ENCODE measurements at places on chromosomes 16 and 17. TPM values are rescaled to one million over a fixed set of nuclear protein-coding genes. Genes with fewer than 3 reads are reported as not detected.

- no peak for DNase-seq
Measured at GRCh38 chr17:69669441-69670178, 255.1 kb downstream of the MAP2K6 start.

The FBXW10B gene
- total RNA-seq = 0.30 TPM

The SCIMP gene
- total RNA-seq = not detected

- DNase-seq = no peak
Measured at GRCh38 chr17:78257810-78258322, 26.4 kb downstream of the TMEM235 start.

DNA sequence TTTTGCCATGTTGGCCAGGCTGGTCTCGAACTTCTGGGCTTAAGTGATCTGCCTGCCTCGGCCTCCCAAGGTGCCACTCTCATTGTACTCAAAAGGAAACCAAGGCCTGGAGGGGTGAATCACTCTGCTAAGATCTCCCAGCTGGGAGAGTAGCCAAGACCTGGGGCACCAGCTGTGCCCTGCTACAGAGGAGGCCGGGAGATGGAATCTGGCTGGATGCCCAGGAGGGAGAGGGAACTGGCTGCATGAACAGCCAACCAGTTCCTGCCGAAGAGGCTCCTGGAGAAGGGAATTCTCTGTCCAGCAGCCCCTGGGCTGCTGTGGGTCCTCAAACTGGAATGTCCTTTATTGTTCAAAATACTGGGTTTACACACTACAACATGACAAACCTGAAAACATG is 238.7 kb upstream of the CIBAR2 start:
- no peak for DNase-seq

DNA sequence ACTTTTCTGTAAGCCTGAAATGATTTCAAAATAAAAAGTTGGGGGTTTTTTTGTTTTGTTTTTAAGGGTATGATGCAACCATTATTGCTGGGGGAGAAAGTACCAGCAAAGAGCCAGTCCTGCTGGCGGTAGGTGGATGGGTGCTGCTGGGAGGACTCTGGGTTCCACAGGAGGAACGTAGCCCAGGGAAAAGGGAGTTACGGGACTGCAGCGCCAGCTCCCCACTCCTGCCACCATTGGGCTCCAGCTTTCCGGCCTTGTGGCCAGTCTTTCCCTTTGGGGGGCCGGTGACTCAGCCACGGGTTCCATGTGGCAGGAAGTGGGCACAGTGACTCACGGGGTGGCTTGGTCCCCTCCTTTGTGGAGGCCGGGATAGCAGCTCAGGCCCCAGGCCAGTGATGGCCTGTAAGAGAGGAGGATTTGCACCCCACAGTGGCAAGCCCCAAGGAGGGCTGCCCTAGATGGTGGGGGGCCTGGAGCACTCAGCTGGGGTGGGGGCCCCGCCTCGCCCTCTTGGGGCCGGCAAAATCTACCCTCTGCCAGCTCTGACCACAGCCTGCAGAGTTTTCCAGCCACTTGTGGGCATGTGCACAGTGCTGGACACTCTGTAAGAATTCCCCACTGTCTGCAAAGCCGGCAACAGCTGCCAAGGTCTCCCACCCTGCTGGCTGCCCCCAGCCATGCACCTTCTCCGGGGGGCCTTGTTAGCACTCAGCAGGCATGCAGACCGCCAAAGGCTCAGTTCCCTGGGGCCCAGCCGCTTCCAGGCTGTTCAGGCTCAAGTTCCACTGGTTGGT is 30.4 kb downstream of the SOCS3 start:
- peak; percentile 81 for DNase-seq

DNA sequence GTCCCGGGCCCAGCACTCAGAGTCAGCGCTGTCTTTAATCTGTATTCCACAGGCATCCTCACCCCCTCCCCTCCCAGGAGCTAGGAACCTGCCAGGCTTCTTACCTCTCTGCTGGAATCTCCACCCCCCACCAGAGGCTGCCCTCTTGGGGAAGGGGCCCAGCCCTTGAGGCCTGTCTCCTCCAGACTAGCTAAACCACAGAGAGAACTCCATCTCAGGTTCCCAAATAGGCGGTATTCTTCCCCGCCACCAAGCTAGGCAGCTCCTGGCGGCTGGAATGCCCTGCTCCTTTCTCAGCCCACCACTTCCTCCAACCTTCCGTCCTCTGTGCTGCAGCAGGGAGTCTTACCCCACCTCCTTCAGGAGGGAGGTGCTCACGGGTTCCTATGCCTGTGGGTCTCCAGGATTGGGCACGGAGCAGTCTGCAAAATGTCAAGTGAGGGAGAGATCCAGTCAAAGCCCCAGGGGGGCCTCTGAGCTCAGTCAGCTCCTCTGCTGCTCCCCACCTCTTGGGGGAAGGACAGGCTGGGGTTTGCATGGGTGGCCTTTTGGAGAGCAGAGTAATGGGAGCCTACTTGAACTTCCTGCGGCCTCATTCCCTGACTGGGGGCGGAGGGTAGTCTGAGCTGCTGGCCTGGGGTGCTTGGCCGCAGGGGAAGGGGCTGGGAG is 55.7 kb downstream of the SREBF1 start:
- no peak for DNase-seq

DNA sequence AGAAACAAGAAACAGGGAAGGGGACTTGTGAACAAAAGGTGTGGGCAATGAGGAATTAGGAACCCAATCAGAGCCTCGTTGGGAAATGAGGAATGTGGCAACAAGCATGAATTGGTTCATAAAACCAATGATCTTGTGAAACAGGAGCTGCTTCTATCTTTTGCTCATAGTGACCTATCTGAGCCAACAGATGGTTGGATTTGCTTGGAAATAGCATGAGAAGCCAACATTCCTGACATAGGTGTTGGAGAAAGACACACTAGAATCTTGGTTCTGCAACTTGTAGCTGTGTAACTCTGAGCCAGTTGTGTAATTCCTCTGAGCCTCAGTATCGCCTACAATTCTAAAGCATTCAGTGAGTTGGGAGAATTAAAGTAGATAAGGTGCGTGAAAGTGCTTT is 251.9 kb upstream of the AXIN2 start:
- no peak for DNase-seq

The GPRC5B gene
- not detected for total RNA-seq

The C1QTNF8 gene
- total RNA-seq = not detected

The ALOX12 gene
- not detected for total RNA-seq

GRCh38 chr17:73194514-73195222 is 1.8 kb downstream of the COG1 start:
- DNase-seq = no peak

- DNase-seq = no peak
Measured at GRCh38 chr17:52041123-52041617, 117.3 kb downstream of the CA10 start.

DNA sequence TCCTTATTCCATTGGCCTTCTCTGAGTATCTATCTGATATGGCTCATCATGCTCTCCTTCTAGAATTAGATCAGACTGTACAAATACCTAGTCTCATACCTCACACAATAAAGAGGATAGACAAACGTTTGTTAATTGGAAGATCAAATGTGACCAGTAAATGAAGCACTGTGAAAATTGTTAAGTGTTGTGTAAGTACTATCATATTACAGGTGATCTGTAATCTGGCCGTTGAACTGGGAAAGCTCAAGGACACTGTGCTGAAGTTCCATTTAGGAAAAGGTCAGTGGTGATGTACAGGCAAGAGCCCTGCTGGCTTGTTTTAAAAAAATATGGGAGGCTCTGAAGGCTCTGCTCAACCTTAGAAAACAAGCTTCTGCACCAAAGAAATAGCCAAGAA is 38.5 kb upstream of the CORO6 start:
- no peak for DNase-seq

- peak; percentile 68 for DNase-seq
Measured at GRCh38 chr16:1428511-1428910, 2.4 kb upstream of the PERCC1 start.

The DPEP3 gene
- total RNA-seq = 0.28 TPM

DNA sequence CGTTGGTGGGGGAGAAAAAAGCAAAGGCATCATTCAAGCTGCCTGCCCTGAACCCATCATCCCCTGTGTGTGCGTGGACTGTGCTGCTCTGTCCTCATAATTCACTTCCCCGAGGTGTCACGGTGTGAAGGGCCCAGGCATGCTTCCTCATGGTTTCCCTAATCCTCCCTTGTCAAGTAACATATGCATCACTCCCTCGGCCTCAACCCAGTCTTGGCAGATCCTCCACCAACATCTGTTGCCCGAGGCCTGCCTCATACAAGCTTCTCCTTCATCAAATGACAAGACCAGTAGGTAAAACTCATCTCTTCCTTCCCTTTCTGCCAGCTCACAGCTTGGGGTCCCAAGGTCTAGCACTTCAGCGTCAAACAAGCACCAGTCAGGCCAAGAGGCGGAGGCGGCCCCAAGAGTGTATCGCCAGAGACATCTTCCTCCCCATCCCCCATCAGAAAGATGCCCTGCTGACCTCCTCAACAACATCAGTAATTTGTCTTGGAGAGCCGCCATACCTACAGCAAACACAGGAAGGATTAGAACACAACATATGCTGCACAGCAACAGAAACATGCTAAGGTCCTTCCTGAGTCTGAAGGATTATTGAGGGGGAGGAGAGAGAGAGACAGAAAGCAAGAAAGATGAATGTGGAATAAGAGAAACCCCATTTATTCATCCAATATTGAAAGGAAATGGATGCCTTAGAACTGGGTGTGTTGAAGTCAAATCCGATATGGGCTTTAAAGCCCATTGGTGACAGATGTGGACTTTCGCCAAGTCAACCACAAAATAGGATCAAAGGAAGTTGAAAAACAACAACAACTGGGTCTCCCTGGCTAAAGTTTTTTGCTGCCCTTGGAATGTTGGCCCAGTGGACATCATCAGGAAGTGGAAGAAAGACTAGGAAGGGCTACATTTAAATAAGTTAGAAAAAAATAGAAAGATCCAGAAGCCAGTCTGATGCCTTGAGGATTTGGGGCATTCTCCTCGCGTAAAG is 38.4 kb downstream of the SOX9 start:
- no peak for DNase-seq

GRCh38 chr17:67659028-67659427 is 58.7 kb upstream of the NOL11 start:
- no peak for DNase-seq

- DNase-seq = no peak
Measured at GRCh38 chr17:37096071-37096470, 147.3 kb downstream of the AATF start.

The SLC38A8 gene
- total RNA-seq = not detected

The KCNJ18 gene
- not detected for total RNA-seq
